ENCODE measurements at places on chromosomes 2 and 18.

- no peak for DNase-seq
Measured at GRCh38 chr2:2926009-2926857, 451.4 kb downstream of the EIPR1 start.

DNA sequence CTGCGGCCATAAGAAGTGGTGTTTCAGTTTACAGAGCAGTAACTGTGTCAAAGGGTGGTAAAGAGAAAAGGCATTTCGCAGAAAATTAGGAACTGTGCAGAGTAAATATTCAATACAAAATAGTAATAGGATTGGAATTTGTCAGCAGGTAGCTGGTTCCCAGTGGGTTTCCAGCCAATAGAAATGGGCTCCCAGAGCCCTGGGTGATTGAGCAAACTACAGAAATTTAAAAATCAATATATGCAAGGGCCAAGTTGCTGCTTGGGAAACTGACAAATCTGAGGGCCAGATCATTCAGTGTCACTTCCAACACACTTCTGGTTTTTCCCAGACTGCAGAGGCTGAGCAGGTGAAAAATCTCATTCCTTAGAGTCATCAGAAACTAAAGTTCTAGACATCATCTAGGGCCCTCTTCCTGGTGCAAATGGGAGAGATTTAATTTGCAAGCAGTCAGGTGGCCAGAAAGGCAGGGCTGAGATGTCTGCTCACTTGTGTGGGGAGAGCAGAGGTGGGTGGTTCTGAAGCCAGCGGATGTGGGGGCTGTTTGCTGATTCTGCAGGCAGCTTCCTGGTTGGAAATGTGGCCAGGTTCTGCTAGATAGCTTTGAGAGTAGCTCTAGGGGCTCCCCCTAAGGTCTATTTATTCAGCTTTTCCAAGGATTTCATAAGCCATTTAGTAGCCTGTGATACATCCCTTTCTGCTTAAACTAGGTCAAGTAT lies 182.4 kb downstream of the NCK2 start:
- peak; percentile 28 for DNase-seq

DNA sequence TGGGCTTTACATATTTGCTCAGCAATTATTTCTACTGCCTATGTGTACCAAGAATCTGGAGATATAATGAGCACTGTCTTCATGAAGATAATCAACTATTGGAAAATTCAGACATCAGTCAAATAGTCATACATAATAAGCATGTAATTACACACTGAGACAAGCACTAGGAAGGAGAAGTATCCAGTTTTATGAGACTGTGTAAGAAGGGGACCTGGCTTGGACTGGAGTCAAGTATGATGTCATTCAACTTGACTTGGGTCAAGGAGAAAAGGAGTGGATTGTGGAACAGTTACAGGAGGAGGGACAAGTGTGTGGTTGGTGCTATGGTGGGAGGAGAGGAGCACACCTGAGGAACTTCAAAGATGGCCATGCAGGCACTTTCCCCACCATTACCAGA lies 419.8 kb upstream of the TRIB2 start:
- no peak for DNase-seq

- DNase-seq = peak; percentile 37
Measured at GRCh38 chr2:40554665-40555294, 102.9 kb upstream of the SLC8A1 start.

- DNase-seq = no peak
Measured at GRCh38 chr2:224033601-224034000, 5.5 kb downstream of the SERPINE2 start.

- no peak for DNase-seq
Measured at GRCh38 chr2:188475945-188476344, 184.3 kb downstream of the GULP1 start.

DNA sequence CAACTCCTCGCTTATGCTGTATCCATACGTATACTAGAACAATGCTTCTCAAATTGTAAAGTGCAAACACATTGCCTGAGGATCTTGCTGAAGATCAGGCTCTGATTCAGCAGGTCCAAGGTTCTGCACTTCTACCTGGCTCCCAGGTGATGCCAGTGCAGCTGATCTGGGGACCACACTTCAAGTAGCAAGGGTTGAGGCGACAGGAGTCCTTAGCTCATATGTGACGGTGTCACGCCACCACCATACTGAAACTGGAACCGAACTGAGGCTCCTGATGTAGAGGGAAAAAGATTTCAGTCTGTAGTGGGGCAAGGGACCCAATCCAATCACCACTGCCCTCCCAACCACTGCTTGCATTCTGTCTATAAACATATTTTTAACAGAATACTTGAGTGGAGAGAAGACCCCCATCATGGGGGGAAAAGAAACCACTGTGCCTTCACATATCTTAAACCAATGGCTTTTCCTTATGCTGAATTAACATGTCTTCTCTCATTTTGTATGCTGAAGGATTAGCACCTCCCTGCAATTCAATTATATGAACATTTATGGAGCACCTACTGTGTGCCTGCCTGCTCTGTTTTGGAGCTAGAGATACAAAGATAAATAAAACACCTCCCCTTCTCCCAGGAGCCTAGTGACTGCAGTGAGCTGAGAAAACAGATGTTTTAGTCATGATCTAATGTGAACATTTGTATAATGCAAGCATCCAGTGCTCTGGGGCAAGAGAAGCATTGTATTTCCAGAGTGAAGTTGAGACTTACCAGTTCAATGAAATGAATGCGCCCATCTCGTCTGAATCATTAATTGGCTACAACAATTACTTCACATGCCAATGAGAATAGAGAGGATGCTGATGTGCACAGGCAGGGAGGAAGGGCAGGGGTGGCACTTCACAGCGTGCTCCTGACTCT lies 6.6 kb upstream of the ASAP2 start:
- no peak for DNase-seq
